ENCODE measurements at places on chromosomes 6 and 20. TPM values are rescaled to one million over a fixed set of nuclear protein-coding genes. Genes with fewer than 3 reads are reported as not detected.
A peak's percentile ranks its signal among the peaks of the same experiment; 100 is the strongest.

FOXA2 gene
- 12.7 TPM for total RNA-seq

GRCh38 chr20:48166082-48166835, 381.0 kb upstream of the SULF2 start:
- H3K27ac ChIP-seq: no peak overlapping the region
- H3K4me3 ChIP-seq: no peak overlapping the region
- H3K4me1 ChIP-seq: peaks cover 18% of the 10 kb centered on the region
- no peaks in the 10 kb centered on the region for H3K36me3 ChIP-seq
- DNase-seq: no peak

DNA sequence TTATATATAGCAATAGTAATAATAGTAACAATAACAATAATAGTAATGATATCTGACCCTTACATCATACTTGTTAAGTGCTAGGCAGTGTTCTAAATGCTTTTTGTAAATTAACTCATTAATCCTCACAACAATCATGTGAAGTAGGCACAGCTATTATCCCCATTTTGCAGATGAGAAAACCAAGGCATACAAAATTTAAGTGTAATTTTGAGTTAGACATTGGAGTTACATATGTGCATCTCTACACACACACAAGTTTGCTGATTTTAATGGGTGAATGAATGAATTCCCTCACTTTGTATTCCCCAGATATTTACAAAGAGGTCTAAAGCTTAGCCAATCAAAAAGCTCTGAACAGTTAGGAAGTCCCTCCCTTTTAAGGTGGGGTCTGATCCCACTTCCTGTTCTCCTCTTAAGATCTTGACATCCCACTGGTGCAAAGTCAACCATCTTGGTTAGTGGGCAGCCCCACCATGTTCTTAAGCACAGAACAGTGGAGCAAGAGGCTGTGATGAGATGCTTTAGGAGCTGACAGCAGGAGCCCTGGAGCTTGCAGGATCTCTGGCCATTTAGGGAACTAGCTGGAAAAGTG, 85.3 kb upstream of the FOXP4 start:
- H3K27ac ChIP-seq: no peak overlapping the region
- H3K4me1 ChIP-seq: peaks cover 82% of the 10 kb centered on the region
- DNase-seq: no peak
- H3K36me3 ChIP-seq: no peaks in the 10 kb centered on the region

GRCh38 chr6:150800674-150801314, 64.7 kb upstream of the MTHFD1L start:
- H3K27ac ChIP-seq: no peak overlapping the region
- H3K4me3 ChIP-seq: no peak overlapping the region
- no peak for DNase-seq
- no peaks in the 10 kb centered on the region for H3K36me3 ChIP-seq

DNA sequence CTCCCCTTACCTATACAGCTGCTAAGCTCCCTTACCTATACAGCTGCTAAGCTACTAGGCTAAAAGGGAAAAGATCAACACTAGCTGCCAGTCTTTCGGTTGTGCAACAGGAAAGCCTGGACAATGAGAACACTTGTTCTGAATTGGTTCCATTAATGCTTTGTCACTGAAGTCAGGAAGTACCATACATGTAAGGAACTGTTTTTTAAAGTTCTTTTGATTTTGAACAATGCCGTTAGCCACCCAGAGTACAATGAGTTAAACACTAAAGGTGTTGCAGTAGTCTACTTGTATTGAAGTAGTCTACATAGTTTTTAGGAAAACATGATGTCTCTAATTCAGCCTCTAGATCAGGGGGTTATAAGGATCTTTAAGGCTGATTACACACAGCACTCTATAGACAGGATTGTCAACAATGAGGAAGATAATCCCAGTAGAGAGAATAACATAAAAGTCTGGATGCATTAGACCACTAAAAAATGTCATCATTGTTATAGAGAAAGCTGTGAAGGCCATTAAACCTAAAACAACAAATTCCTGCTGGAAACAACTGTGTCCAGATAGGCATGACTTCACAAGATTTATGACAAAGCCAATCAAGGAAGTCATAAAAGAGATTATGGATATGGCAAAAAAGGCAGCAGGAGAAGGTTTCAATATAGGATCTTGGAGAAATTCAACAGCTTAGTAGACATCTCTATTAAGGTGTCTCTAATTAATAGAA, 306.3 kb downstream of the PHF3 start:
- peaks cover 29% of the 10 kb centered on the region for H3K4me1 ChIP-seq
- DNase-seq: peak; percentile 94
- no peak overlapping the region for H3K4me3 ChIP-seq
